ENCODE measurements at places on chromosomes 16 and 17. TPM values are rescaled to one million over a fixed set of nuclear protein-coding genes. Genes with fewer than 3 reads are reported as not detected.

TAC4 gene
- not detected for total RNA-seq

PARN gene
- 23.9 TPM for total RNA-seq

KATNIP gene
- 33.6 TPM for total RNA-seq

MEIOB gene
- total RNA-seq: not detected

CCL3 gene
- total RNA-seq: 0.79 TPM

ZFHX3 gene
- total RNA-seq: 3.4 TPM

CCDC154 gene
- 0.61 TPM for total RNA-seq

MYH2 gene
- total RNA-seq: not detected

SLC47A1 gene
- total RNA-seq: 50.4 TPM

ATP6V0D1 gene
- total RNA-seq: 139 TPM

CES1 gene
- 1.1 TPM for total RNA-seq

ORC6 gene
- total RNA-seq: 0.49 TPM

CES5A gene
- total RNA-seq: 0.56 TPM

ITGA3 gene
- 148 TPM for total RNA-seq

Measured in lower leg skin (tissue), 4 donors.